Stimulated activated CD8-positive, alpha-beta memory T cell treated with anti-CD3 and anti-CD28 coated beads, Interleukin-15, amount 100 ng/mL, for 1 hour (primary cell): ENCODE measurements at places on chromosomes 1 and 21.

DNA sequence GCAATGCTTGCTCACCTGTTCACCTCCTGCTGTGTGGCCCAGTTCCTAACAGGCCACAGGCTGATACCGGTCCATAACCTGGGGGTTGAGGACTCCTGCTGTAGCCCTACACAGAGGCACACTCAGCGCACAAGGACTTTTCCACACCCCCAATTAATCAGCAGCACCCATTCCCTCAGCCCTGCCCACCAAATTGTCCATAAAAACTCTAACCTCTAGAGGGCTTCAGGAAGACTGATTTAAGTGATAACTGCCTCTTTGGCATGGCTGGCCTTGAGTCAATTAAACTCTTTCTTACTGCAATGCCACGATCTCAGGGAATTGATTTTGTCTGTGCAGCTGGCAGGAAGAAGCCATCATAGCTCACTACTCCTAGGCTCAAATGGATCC lies 71.3 kb upstream of the MUTYH start:
- DNase-seq: no peak

GRCh38 chr1:156773607-156774006 lies 6.3 kb downstream of the PRCC start:
- no peak for DNase-seq

DNA sequence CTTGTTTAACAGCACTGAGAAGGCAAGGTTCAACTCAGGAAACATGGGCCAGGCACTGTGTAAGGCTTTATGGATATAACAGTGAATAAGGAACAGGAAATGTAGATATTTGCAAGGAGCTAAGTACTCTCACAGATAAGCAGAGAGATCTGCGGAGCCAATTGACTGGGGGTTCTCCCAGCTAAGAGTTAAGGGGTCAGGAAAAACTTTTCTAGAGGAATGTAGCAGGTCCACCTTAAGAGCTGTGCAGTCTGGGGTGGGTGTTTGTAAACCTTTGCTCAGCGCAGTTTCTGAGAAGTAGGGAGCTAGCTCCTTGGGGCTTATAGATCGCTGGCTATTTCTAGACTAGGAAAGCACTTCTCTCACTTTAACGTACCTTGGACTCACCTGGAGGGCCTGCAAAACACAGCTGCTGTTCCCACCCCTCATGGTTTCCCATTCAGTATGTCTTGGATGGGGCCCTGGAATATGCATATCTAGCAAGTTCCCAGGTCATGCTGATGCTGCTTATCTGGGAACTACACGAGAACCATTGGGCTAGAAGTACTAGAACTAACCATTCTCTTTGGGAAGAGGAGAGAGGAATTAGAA lies 51.7 kb downstream of the TLCD4 start:
- DNase-seq: no peak

DNA sequence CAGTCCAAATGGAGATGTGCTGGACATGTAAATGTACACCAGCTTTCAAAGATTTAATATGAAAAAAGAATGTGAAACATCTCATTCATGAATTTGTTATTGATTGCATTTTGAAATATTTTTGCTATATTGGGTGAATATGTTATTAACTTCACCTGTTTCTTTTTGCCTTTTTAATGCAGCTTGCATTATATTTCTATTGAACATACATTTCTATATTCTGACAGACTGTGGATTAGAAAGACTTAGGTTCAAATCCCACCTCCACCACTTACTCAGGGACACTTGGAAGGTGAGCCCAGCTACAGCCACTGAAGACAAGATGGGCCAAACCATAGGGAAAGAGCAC lies 37.8 kb downstream of the LRRN2 start:
- DNase-seq: no peak

GRCh38 chr1:115331558-115332331 lies 6.3 kb downstream of the NGF start:
- no peak for DNase-seq

GRCh38 chr1:25011943-25012638 lies 82.0 kb upstream of the RUNX3 start:
- no peak for DNase-seq

GRCh38 chr1:85608851-85609250 lies 28.3 kb downstream of the CCN1 start:
- no peak for DNase-seq

DNA sequence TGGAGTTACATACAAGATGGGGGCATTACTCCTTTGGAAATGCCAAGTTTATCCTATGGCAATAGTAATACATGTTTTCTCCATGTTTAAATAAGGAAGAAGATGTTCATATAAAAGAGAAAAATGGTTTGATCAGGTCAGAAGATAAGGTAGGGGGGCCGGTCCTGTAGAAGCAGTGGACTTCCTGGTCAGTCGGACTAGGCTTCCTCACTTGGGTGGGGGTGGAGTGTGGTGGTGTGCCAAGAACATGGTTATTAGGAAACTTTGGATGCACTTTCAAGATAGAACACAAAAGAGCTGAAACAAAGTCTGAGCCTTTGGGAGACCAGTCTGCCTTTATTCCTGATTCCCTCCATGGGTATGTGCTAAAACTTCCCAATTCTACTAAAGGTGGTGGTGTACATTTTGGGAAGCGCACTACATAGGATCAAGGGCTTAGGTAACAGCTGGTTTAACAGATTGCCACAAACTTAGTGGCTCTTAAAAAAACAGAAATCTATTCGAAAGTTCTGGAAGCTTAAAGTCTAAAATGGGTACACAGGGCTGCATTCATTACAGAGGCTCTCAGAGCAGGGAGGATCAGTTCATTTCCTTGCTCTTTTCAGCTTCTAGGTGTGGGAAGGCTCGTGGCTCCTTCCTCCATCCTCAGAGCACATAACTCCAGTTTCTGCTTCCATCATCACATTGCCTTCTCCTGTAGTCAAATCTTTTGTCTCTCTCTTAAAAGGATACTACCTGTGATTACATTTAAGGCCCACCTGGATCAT lies 64.6 kb downstream of the KDM1A start:
- DNase-seq: no peak

DNA sequence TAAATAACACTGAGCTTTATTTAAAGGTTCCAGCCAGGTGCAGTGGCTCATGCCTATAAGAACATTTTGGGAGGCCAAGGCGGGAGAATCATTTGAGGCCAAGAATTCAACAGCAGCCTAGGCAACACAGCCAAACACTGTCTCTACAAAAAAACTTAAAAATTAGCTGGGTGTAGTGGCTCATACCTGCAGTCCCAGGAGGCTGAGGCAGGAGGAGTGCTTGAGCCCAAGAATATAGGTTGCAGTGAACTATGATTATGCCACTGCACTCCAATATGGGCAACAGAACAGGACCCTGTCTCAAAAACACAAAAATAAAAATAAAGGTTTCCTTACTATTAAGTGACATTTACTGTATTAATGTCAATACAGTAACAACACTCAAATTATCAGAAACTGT lies 2.1 kb downstream of the TAF12 start:
- DNase-seq: no peak

DNA sequence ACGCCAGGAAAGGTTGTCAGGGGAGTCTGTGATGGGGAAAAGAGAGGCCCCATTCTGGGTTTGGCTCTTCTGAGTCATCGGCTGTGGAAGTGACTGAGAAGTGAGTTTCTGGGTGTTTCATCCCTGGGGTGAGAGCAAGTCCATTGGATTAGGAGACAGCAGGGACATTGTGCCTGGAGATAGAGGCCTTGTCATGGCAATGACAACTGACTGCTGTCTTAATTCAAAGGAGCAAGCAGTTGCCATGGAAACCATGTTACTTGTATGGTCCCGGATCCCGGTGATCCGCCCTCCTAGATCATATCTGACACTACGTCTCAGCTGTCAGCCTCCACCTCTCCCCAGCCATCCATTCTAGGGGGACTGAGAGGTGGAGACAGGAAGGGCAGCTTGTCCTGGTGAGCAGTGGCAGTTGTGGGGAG lies 34.4 kb downstream of the KIAA0040 start:
- no peak for DNase-seq

DNA sequence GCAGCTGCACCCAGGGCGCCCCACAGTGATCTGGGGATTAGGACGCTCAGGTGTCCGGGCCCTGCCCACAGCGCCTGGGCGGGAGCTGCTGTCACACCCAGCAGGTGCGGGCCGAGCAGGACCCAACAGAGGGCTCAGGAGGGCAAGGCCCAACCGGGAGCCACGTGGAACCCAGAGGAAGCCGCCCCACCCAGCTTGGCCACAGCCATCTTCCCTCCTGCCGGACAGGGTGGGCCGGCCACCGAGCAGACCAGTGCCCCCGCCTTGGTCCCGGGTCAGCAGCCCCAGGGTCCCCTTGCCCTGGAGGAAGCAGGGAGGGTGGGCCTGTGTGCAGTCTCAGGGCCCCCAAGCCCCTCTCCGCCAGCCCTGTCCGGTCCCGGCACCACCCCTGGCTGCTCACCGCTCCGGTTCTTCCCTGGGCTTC lies 6.3 kb upstream of the TTLL10 start:
- DNase-seq: no peak
